ENCODE measurements at places on chromosomes 4 and X.

GRCh38 chrX:41781500-41781899, 57.5 kb downstream of the GPR82 start:
- DNase-seq, result no peak

- no peak for DNase-seq
Measured at GRCh38 chr4:138243369-138243768, 1.2 kb upstream of the SLC7A11 start.

DNA sequence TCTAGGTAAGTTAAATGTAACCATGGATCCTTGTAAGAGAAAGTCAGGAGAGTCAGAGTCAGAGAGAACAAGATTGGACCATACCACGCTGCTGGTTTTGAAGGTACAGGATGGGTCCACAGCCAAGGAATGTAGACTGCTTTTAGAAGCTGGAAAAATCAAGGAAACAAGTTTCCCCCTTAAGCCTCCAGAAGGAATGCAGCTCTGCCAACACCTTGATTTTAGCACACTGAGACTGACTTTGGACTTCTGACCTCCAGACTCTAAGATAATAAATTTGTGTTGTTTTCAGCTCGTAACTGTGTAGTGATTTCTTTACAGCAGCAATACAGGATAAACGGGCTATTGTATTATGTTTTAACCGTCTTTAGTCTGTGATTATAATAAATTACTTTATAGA, 108.0 kb upstream of the USP38 start:
- DNase-seq, result no peak

- no peak for DNase-seq
Measured at GRCh38 chr4:99403380-99404184, 31.6 kb downstream of the ADH7 start.

DNA sequence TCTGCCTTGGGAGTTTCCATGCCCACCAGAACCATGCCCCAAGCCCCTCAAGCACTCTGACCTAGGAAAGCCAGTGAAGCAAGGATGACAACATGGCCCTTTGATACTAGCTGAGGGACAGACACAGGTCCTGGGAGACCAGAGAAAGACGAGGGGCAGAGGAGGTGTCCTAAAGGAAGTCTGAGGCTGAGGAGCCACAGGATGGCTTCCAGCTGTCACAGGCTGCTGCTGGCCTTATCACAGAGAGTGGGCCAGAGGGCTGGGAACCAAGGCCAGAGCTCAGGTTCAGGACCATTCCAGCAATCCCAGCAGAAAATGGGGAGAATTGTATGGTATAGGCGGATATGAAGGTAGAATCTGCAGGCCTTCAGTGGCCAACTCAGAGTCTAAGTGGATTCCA, 31.7 kb upstream of the MSANTD1 start:
- no peak for DNase-seq

- DNase-seq, result no peak
Measured at GRCh38 chr4:1961038-1961437, 47.7 kb downstream of the NELFA start.

DNA sequence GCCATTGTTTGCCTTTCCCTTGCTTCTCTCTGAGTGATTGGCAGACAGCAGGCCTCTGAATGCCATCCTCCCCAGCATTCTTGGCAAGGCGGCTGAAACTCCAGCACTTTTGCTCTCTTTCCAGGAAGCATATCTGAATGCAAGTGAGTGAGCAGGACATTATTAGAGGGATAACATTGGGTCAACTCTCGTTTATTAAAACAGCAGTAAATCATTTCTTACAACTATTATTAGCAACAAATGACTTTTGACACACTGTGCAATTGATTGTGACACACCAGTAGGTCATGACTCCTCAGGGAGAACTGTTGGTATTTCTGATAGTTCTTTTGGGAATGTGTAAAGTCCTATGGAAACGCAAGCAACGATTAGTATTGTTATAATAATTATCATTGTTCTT, 103.8 kb downstream of the EFNB1 start:
- DNase-seq, result no peak

- DNase-seq, result no peak
Measured at GRCh38 chrX:108068121-108068520, 23.2 kb downstream of the PSMD10 start.

DNA sequence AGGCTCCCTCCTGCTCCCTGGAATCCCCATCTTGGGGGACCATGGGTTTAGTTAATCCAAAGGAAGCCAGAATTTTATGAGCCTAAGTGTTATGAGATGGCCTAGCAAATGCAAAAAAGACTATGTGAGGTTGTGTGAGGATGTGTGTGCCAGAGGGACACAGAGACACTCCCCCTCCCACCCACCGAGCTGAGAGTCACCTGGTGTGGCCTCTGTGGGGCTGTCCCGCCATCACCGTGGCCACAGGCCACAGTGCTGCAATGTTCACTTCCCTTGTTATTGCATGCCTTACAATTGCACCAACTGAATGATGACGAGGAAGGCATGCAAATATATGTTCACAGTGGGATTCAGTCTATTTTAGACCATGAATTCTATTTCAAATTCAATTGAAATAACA, 601 bp upstream of the FGFBP2 start:
- DNase-seq, result peak; percentile 77

DNA sequence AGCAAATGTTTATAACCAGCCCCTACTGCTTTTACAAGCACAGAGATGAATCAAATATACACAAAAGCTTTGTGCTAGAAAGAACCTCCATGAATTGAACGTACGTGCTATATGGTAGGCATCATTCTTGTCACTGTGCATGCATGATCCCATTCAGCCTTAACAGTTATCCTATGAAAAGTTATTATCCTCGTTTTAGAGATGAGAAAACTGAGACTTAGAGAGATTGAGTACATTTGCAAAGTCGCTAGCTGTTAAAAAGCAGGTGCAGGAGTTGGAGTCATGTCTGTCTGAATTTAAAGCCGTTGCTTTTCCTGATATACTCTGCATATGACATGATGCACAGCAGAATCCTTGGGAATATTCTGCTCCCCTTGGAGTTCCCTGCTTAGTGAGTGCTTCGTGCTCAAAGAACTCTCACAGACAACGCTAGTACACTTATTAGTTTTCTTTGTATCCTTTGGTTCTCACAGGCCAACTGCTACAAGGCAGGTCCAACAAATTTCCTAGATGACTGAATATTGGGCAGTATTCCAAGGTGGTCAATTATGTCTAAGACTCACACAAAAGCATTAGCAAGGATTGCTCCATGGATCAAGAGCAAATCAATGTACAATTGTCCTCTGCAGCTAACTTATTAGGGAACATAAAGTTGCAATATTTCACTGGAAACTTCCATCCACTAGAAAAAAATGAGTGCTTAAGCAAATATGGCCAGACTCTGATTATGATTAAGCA, 42.8 kb upstream of the TRIM2 start:
- DNase-seq, result no peak

DNA sequence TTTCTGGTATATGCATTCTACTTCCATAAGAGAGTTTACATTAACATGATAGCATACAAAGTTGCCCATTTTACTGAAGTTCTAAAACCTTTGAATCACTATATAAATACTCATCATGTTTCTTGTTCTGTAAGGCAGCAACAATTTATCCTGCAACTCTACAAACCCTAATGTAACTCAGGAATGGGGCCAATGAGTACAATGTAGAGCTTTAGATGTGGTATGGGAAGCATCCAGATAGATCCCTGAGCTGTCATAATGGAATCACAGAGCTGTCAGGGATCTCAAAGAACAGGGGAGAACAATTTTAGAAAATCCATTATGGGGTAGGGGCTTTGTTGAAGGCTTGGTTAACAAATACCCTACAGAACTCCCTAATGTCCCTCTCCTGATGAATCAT, 88.5 kb downstream of the DCUN1D4 start:
- no peak for DNase-seq

GRCh38 chrX:120446498-120446897, 22.6 kb downstream of the LAMP2 start:
- DNase-seq, result no peak

DNA sequence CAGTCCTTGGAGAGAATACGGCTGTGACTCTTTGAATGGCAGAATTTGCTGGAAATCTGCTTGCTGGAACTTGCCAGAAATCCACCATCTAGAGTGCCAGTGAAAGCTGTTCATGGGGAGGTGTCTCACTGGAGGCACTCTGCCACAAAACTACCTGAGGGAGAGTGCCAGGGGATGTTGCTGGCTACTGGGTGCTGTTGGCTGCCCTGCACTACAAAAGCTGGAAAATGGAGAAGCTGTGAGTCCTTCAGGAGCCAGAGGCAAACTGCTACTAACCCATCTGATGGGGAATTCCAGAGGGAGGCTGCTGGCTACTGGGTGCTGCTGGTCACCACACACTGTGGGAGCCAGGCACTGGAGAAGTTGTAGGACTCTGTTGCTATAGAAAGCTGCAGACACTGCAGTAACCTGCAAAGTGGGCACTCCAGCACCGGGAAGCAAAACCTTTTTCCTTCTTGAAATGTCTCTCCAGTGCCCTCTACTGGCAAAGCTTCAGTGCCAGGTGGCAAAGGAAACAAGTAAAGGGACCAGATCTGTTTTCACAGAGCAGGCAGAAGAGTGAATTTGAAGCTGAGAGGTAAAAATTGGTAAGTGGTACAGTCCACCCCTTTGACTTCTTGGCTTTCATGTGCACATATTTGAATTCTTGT, 47.8 kb upstream of the HSD17B10 start:
- DNase-seq, result peak; percentile 39

DNA sequence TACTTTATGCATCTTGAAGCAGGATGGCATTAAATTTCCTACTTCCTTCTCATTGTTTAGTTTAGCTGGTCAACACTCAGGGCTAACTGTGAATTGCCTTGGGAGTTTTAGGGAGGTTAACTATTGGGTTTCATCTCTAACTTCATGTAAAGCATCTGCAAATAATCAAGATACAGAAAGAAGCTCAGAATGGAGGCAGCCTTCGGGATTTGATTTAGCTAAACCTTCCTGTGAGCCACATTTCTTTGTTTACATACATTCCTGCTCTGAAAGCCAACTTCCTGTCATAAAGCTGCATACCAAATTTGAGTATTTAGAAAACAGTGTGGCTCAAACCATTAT, 131.7 kb upstream of the PCDH18 start:
- no peak for DNase-seq
